LoVo (cell line): ENCODE measurements at places on chromosomes 5 and 9.

GRCh38 chr9:133739408-133740280 lies 1.5 kb upstream of the SARDH start:
- no peak for DNase-seq

DNA sequence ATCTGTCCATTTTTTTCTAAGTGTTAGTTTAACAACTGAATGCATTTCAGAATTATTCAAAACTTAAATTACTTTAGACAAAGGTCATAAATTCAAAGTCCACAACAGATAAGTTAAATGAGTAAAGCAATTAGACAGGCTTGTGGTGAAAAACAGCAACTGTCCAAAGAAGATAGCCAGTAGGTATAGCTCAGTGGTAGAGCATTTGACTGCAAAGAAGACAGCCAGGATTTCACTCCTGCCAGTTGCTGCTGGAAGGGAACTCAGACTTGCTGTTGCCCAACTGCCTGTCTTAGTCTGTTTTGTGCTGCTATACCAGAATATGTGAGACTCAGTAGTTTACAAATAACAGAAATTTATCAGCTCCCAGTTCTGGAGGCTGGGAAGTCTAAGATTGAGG lies 10.0 kb downstream of the FANCC start:
- no peak for DNase-seq

GRCh38 chr9:136791516-136792276 lies 552 bp downstream of the TMEM141 start:
- peak; percentile 79 for DNase-seq

DNA sequence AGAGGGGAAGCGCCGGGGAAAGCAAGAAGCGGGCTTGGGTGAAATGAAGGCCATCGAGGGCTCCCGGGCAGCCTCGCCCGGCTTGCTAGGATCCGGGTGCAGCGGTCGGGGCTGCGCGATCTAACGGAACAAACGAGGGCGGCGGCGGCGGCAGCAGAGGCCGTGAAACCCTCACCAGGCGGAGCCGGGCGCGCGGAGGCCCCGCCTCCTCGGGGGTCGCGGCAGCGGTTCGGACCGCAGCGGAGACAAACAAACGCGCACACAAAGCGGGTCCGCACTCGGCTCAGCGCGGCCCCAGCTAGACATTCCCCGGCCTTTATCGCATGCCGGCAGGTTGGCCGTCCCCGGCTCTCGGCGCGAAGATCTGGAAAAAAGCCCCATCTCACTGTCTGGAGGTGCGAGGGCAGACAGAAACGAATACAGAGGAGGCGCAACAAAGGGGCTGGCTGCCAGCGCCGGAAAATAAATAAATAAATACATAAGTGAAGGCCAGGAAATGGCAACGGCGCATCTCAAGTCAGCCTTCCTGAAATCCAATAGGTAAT lies 10.5 kb upstream of the TRIM36 start:
- DNase-seq: peak; percentile 37

- DNase-seq: no peak
These were observed 2.9 kb upstream of the TRIM41 start for GRCh38 chr5:181220178-181220515.

- peak; percentile 54 for DNase-seq
These were observed at the start of gene SEPTIN8 for GRCh38 chr5:132777209-132778069. Gene SEPTIN8 (minus strand): TSS chr5:132777239. CDS start chr5:132777137, 102 bp downstream.

- DNase-seq: no peak
These were observed 933.6 kb downstream of the EFNA5 start for GRCh38 chr5:106737111-106737510.

GRCh38 chr5:56918054-56918453 lies 8.7 kb downstream of the SETD9 start:
- no peak for DNase-seq

- DNase-seq: no peak
These were observed 313.8 kb downstream of the GLIS3 start for GRCh38 chr9:3986060-3986459.

- DNase-seq: peak; percentile 44
These were observed 1.5 kb upstream of the OLFM1 start for GRCh38 chr9:135085830-135086546.

DNA sequence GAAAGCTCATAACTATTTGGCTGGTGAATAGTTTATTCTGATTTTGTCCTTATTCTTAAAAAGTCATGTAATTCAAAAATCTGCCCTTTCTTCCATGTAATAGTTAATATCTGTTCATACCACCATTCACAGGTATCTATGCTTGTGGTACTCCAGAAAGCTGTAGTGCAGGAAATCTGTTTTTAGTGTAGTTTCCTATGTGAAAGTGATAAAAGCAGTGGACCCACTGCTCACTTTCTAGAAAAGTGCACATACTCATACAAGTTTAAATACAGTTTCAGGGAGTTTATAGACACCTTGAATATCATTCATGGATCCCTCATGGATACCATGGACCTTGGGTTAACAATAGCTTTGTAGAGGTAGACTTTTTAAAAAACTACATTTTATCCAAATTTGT lies 20.2 kb downstream of the PBX3 start:
- DNase-seq: no peak

- no peak for DNase-seq
These were observed 95.1 kb downstream of the NMUR2 start for GRCh38 chr5:152309926-152310450.

DNA sequence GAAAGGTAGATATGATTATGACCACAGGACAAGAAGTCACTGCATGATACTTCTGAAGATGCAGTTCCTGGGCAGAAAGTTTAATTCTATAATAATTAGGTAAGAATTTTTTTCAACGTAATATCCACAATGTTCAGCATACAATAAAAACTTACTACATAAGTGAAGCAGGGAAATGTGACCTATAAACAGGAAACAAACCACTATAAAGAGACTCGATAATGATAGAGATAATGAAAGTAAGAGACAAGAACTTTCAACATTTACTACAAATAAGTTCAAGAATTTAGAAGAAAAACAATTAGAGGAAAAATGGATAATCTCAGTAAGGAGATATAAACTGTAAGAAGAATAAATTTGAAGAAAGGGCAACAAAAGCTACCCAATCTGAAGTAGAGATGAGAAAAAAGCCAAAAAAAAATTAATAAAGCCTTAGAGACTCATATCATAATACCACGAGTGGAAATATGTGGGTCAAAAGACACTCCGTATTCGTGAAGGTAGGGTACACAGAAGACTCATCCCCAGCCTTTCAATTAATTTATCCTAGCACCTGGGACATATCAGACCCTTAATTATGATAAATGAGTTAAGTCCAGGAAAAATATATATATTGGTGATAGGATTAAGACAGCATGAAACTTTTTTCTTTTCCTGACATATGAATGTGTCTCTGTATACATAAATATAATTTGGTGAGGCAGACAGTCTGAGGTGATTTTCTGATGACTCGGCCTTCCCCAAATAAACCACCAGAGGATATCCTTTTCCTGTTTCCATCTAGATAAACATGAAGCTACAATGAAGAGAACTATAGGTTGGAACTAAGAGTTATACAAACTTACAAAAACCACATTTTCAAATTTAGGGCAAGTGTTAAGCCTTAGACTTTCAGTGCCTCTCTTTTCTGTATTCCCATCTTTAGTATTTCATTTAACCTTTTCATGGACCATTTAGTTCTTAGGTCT lies 120.4 kb downstream of the RAPGEF6 start:
- no peak for DNase-seq

DNA sequence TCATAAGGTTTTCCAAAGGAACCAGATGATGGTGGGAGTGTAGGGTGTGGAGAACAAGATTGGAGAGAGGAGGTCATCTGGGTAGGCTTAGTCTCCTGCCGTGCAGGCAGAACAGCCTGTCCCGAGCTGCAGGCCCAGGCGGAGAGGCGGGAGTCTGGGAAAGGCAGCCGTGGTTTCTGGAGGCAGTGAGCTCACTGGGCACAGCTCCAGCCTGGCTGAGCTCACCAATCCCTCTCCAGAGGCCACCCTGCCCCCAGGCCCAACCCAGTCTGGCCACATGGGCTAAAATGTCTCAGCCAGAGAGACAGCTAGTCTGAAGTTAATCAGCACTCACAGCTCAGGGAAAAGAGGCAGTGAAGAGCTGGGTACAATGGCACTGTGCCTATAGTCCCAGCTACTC lies 12.3 kb downstream of the P4HA2 start:
- DNase-seq: peak; percentile 48

- DNase-seq: no peak
These were observed 65.4 kb upstream of the IRX4 start for GRCh38 chr5:1948111-1948510.

GRCh38 chr9:34653151-34654072 lies 1.4 kb downstream of the IL11RA start:
- DNase-seq: no peak

- no peak for DNase-seq
These were observed 273.7 kb downstream of the CD180 start for GRCh38 chr5:66922881-66923280.

DNA sequence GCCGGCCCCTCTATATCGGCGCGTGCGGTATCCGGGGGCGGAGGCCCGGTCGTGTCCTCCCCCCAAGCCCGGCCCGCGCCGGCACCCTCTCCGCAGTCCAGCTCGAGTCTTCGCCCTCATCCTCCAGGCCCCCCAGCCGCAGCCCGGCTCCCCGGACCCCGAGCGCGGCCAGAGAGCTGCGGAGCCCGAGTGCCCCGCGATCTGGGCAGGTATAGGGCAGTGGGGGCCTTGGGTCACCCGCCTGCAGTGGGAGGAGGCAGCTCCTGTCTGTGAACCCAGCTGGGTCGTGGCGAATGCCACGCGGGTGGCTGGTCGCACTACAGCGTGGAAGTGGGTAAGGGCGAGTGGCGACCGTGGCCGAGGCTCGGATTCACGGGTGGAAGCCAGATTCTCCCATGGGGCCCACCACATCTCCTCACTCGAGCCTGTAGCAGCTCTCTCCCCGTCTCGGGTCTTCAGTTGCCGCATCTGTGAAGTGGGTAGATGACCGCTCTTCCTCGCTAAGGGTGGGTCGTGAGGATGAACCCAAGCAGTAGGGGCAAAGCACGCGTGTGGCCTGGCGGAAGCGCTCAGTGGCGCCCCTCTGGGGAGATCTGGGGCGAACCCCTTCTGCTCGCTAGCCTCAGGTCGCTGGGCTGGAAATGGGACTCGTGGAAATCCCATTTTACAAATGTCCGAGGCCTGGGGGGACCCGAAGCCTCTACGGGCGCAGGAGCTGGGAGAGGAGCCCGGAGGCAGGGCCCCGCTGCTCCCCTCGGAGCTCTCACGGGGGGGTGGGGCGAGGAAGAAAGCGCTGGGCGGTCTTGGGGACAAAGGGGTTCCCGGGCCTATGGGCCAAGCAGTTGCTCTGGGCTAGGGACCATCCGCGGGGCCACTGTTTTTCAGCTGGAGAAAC lies 1.9 kb downstream of the NR5A1 start:
- no peak for DNase-seq

DNA sequence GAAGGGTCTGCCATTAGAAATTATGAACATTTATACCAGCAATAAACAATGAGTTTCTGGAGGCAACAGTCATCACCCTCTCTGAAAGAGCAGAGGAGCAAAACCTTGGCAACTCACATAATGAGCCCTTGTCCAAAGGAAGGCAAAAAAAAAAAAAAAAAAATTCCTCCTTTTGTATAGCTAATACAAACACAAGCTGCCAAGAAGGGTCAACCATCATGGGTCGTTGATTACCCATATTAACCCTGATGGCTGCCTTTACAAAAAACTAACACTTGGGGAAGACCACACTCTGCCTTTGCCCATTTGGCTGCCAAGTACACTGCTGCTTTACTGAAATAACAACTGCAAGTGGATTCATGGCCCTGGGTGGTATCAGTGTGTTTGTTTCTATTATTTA lies 272.7 kb downstream of the ADAMTSL1 start:
- DNase-seq: no peak

DNA sequence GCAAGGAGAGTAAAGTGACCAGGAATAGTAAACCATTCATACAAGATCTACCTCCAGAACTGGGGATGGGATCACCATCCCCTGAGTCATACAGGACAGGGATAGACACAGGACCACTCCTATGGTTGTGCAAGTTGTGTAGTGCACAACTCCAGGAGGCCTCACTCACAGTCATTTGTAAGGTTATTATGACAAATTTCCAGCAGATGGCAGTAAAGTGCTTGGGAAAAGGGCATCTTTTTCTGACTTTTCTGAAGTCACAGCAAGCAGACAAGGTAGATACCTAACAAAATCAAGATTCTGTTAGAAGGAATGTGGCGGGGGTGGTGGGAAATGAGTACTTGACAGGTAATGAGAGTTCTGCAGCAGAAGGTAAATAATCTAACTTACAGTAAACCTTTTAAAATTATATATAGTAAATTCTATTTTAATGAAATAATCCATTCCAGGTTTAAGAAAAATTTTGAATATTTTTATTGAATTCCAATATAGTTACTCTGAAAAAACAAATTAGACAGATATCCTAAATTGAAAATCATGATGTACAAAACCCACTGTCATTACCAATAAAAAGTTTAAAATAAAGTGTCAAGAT lies 16.7 kb upstream of the KIF27 start:
- peak; percentile 70 for DNase-seq

- no peak for DNase-seq
These were observed 92.9 kb downstream of the INIP start for GRCh38 chr9:112624711-112625707.

- no peak for DNase-seq
These were observed 31.4 kb upstream of the TMOD1 start for GRCh38 chr9:97470076-97470475.
